ENCODE measurements at places on chromosomes 2 and 18.

DNA sequence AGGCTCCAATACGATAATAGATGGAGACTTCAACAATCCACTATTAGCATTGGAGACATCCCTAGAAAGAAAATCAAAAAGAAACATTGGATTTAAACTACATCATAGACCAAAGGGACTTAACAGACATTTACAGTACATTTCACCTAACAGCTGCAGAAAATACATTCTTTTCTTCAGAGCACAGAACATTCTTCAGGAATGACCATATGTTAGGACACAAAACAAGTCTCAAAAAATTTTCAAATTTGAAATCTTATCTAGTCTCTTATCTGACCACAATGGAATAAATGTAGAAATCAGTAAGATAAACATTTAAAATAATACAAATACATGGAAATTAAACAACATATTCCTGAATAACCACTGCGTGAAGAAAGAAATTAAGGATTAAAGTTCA, 68.7 kb downstream of the STRADB start:
- DNase-seq: no peak

DNA sequence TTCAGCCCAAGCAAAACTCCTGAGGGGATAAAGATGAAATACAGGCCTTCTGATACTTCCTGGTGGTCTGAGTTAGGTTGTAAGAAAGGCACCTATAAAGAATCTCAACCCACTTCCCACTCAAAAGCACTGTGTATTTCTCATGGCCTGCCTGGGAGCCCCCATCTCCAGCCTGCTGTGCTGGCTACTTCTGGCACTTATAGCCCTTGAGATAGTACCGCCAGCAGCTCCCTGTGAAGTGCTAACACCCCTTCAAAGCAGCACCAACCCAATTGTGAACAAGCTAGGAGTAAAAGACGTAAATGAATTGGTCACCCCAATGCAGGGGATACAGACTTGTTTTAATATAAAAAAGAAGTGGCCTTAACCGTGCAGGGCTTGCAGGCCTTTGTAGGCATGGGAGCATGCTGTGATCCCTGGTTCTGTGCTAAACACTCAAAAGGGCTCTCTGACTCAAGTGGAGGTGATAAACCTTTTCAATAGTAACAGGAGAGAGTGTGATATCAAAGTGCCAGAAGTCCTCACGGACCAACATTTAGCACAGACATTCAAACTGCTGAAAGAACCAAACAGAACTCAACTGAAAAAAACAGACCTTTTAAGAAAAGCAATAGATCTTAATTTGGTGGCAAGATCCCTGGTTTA, 80.8 kb downstream of the RTN4 start:
- no peak for DNase-seq

DNA sequence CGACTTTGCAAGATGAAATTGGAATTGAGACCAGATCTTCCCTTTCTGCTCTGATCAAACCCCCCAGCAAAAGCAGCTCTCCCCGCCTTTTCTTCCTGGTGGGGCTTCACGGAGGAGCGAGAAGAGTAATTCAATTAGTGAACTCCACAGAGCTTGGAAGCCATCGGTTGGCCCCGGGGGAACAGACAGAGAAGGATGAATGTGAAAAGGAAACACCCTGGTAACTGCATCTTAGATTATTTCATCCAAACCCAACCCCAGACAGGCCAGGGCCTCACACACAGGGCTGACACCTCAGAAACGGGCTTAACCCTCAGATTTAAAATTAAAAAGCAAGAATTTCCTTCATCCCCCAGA, 18.3 kb downstream of the SMAD7 start:
- no peak for DNase-seq

- DNase-seq: no peak
Measured at GRCh38 chr18:7877609-7878008, 310.5 kb downstream of the PTPRM start.

DNA sequence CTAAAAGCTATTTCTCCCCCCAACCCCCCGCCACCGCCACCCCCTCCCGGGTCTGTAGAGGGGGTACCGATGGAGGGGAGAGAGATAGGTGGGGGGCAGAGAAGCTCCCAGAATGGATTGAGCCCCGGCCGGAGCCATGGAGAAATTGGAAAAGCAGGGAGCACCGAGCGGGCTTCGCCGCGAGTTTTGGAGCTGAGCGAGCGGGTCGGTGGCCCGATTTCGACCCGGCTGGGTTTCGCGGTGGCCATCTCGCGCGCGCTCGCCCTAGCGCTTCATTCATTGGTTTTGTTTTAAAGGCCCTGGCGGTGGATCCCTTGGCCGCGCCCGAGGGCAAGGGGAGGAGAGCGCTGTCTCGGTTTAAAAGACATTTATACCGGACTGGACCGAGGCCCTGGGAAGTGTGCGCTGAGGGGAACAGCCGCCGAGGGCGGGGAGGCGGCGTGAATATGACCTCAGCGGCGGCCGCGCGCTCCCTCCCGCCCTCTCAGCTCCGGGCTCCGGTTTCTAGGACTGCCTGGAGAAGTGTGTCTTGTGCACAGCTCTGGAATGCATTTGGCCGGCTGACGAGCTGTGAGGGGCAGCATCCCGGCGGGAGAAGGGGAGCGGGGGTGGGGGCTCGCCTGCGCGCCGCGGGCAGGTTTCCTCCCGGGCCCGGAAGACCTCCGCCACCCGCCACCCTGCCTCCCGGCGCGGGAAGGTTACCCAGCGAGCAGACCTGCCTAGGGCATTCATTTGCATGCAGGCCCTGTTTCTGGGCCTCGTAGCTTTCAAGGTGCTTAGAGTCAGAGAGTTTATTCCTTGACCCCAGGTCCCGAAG, 1.7 kb upstream of the SMAD7 start:
- DNase-seq: no peak

DNA sequence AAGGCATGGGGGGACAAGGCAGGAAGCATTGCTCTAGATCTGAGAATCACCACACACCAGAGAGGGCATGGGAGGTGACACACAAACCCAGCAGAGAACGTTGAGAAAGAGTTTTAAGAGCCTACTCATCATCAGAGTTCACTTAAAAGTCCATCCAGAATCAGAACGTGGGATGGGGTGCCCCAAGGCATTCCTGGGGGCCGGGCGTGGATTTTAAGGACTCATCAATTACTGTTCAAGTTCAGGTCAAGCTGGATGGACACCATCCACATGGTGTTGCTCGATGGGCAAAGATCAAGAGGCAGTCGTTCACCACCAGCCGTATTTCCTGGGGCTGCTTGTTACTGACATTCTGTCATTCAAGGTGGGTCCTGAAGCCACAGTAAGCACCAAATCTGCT, 34.9 kb downstream of the BCL11A start:
- no peak for DNase-seq

DNA sequence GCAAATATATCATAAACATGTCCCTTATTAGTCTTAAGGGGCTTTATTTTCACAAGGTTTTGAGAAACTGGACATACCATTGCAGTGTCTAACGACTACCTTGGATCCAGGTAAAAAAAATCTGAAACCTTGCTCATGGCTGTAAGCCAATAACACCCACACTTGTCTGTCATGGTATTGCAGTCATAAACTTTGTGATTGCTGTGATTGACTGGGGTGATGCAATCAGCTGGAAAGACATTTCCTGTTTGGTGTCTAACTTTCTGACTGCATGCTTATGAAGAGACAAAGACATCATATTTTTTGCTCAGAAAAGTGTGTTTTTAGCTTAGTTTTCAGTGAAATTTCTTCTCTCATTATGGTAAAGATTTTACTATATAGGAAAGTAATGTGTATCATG, 635.0 kb downstream of the TSN start:
- no peak for DNase-seq

All from BJ (cell line).